CD8-positive, alpha-beta T cell (primary cell): ENCODE measurements at places on chromosomes 1 and 21.

- no peak for DNase-seq
Measured at GRCh38 chr1:14873677-14874076, 275.2 kb downstream of the KAZN start.

DNA sequence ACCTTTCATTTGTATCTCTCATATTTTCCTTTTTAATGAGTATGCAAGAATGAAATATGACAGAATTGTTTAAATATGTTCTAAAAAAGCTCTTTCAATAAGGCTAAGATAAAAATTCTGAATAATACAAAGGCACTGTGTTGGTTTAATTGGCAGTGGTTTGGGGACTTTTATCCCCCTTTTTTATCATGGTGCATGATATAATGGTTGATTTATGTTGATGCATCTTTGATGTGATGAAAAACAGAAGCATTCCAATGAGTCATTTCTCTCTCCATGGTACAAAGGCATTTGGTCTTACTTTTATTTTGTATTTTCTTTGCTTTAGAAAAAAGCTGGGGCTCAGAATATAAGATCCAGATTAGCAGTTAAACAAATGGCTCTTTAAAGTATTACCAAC is 127.2 kb upstream of the GREM2 start:
- DNase-seq, result no peak

DNA sequence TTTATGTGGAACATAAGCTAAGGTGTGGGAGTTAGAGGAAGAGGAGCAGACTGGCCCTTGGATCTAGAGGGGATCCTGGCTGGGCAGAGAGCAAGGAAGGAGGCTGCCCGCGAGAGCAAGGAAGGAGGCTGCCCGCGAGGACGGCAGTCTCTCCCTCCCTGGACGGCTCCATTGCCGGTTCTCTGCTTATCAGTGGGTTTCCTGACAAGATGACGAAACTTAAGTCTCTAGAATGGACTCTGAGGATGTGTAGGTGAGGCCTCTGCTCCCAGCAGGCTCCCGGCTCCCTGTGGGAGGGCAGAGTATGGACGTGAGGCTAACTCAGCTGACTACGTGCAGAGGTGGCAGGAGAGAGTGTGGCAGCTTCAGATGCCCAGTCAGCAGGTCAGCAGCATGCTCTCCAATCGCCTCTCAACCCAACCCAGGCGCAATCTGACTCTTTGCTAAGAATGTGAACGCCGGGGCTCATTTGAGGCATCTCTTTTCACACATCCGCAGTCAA is 6.1 kb downstream of the MYBPHL start:
- no peak for DNase-seq

DNA sequence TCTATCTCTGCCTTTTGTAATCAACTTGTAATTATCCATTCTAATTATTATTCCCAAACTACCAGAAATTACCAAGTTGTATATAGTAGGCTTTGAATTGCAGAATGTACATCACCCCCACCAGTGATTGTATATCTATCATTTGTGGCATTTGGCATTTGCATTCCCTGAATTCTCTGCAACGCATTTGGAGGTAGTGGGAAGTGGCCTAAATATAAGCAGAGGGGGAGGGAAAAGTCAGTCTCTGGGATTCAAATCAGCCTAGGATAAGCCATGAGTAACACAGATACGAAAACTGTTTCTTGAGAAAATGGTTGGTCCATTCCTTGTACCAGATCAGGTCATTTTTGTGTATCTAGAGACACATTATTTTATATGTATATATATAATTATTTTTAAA is 20.7 kb downstream of the DDX20 start:
- DNase-seq, result no peak

DNA sequence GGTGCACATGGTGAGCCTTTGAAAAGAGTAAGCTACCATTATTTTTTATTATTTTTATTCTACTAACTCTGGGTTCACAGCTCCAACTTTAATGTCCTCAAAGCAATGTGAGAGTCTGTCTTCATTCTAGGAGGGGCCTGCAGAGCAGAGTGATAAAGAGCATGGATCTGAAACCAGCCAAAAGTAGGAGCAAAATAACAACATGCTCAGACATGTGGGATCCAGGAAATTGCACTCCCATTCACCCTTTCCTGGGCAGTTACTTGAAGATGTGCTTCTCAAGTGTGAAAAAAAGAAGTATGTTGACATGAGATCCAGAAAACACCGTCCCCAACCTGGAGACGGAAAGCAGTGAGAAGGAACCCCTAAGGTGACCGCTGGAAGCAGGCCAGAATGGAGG is 8.7 kb upstream of the LIN28A start:
- DNase-seq, result no peak

DNA sequence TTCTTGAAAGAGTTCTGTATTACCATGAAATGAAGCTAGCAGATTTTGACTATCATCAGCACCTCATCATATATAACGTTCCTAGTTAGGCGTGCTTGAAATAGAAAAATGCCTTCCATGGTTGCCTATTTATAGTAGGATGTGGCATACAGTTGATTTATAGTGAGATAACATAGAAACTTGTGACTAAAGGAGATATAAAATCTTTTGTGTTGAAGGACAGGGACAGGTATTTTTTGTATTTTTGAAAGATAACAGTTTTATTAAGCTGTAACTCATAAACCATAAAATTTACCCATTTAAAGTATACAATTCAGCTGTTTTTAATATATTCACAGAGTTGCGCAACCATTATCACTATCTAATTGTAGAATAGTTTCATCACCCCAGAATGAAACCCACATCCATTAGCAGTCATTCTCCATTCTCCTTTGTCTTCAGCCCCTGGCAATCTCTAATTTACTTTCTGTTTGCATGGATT is 19.3 kb downstream of the SPEN start:
- DNase-seq, result no peak

DNA sequence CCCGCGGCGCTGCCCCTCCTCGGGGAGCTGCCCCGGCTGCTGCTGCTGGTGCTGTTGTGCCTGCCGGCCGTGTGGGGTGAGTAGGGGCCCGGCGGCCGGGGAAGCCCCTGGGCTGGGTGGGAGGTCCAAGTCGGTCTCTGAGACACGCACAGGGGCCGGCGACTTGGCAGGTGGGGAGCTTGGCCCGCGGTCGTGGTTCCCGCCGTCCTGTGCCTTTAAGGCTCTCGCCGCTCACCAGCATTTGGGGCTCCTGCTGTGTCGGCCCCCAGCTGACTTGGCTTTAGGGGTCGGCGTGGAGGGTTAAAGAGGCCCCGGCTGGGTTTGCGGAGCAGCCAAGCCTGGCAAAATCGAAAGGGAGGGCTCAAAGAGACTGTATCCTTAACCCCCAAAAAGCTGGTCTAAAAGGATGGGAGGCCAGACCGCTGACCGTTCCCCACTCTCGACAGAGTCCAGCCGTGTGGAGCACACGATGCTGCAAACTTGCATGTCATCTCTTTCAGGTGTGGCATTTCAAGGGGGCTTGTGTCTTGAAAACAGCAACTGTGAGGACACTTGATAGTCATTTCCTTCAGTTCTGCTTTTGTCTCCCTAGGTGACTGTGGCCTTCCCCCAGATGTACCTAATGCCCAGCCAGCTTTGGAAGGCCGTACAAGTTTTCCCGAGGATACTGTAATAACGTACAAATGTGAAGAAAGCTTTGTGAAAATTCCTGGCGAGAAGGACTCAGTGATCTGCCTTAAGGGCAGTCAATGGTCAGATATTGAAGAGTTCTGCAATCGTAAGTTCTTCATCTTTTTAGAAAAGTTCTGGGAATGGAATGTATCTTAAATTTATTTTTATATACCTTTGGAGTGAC is 540 bp downstream of the CD55 start:
- no peak for DNase-seq

- DNase-seq, result no peak
Measured at GRCh38 chr1:226094451-226094850, 31.9 kb downstream of the H3-3A start.

DNA sequence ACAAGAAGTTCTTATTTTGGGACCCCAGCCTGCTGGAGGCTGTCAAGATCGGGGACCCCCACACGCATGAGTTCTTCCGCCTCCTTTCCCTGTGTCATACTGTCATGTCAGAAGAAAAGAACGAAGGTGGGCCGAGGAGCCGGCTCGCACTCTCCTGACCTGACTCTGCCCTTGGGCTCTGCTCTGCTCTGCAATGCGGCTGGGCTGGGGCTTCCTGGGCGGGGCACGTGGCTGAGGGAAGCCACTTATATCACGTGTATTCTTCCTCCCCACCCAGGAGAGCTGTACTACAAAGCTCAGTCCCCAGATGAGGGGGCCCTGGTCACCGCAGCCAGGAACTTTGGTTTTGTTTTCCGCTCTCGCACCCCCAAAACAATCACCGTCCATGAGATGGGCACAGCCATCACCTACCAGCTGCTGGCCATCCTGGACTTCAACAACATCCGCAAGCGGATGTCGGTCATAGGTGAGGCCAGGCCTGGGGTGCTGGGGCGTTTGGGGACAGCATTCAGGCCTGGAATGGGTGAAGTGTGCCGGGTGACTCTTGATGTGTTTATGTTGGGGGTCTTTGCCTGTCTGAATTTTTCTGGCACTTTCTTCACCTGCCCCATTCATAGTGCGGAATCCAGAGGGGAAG is 17.6 kb downstream of the ATP8B2 start:
- DNase-seq, result peak; percentile 84

GRCh38 chr1:92953491-92953890 is 7.8 kb downstream of the DIPK1A start:
- DNase-seq, result no peak

DNA sequence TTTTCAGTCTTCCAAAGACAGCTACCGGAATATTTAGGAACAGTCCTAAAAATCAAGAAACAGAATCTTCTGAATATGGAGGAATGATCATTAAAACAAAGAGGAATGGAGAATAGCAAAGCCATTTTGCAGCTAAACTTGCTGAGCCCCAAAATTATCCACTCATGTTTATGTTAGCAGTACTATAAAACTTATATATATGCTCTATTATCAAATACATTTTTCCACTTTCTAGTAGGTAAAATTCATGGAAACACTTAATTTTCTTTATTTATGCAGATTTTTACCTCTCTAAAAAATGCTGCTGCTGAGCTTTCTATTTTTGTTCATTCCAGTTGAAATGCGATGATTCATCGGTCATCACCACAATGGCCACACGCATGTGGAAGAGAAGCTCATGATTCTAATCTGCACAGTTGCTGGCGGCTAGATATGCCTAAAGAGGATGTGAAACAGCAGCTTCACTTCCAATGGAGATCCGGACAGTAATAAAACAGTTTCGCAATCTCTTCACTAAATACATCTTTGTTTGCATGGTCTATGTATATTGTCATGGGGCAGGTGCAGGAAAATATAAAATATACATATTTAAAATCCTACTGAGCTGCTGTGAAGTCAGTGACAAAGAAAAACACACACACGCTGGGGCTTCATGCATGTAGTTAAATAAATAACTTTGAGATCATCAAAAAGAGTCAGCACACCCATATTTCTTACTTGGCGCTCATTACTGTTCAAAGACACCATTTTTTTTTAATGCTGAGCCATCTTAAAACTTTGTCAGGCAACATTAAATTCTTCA is 292.2 kb downstream of the SMYD3 start:
- DNase-seq, result no peak

DNA sequence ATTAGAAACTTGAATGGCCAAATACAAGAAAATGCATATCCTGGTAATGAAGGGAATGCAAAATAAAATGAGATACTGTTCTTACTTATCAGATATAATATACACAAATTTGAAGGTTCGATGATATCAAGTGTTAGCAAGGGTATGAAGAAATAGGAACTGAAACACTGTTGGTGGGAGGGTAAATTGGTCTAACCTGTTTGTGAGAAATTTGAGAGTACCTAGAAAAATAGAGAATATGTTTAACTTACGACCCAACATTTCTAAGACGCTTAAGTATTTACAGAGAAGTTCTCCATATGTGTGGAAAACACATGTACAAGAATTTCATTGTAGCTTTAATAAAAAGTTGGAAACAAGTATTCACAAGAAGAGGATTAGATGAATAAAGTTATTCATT is 25.9 kb downstream of the ATG4C start:
- DNase-seq, result no peak

- no peak for DNase-seq
Measured at GRCh38 chr1:156911577-156912298, 8.7 kb upstream of the LRRC71 start.

- no peak for DNase-seq
Measured at GRCh38 chr1:23824711-23825075, 536 bp downstream of the HMGCL start.

DNA sequence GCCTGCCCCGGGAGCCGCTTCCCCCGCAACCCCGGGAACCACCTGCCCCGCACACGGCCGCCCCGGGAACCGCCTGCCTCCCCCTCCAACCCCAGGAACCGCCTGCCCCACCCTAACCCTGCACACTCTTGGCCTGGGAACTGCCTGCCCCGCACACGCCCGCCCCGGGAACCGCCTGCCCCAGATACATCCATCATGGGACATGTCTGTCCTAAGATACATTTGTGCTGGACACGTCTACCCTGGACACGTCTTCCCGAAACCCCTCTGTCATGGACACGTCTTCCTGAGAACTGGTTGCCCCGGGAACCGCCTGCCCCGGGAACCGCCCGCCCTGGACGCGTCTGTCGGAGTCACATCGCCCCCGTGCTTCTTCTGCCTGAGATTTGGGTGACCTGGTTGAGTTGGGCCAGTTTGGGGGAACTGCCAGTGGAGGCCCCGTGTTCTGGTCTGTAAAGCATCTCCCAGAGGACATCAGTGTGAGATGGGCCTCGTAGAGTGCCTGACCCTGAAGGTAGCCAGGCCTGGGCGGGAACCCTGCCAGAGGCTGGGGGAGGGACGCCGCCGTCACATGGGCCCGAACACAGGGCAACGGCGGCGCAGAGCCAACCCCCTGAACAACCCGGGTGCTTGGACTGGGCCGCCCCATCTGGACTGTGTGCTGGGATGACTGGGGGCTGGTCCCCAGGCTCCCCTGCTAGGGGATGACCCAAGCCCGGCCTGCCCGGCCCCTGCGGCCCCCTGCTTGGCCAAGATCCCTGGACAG is 3.6 kb downstream of the PERM1 start:
- no peak for DNase-seq

DNA sequence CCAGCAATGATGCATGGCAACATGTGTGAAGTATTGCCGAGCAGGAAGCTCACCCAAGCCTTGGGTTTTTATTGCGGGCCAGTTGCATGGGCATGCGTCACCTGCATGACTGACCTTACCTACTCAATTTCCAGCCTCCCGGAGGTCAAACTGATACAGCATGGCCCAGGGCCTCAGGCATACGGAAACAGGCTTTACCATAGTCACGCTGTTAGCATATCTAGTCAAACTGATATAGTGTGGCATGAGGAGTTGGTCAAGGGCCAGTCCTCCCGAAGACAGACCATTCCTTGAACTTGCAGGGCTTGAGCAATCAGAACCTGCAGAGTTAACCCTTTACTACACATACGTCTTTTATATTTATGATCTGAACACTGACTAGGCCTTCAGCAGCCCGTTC is 6.4 kb upstream of the DUSP12 start:
- no peak for DNase-seq

DNA sequence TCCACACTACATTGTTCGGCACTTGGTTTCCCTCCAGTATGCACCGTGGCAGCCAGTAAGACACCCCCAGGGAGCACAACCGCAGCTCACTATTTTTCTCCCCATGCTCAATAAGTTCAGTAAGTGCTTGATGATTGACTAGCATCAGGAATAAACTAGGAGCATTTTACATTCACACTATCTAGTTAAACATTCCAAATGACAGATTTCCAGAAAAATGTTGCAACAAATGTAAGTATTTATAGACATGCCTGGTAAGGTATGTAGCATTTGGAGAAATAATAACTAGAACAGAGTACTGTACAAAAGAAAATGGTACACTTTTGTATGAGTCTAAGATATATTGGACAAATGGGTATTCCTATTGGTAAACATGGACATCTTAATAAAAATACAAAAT is 92.9 kb downstream of the SLC45A1 start:
- DNase-seq, result no peak
